ENCODE measurements at places on chromosomes 3 and 15.

GRCh38 chr15:80095969-80096368, 36.5 kb downstream of the ZFAND6 start:
- DNase-seq, result no peak

DNA sequence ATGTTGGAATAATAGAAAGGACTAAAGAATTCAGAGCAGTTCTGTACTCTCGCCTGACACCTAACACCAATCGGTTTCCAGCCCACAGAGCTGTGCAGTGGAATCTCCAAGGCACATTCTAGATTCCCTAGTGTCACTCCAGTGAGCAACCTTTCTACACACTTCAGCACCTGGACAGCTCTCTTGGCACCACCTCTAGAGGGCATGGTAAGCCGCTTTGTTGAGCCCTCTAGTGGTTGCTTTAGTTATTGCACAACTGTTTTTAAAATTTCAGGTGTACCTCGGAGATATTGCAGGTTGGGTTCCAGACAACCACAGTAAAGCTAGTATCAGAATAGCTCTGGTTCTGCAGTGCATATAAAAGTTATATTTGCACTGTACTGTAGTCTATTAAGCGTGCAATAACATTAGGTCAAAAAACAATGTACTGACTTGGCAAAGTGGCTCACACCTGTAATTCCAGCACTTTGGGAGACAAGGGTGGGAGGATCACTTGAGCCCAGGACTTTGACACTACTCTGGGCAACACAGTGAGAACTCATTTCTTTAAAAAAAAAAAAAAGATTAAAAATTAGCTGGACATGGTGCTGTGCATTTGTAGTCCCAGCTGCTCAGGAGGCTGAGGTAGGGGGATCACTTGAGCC, 26.5 kb upstream of the ERC2 start:
- peak; percentile 95 for DNase-seq

GRCh38 chr3:127034990-127035652, 52.2 kb downstream of the PLXNA1 start:
- no peak for DNase-seq

DNA sequence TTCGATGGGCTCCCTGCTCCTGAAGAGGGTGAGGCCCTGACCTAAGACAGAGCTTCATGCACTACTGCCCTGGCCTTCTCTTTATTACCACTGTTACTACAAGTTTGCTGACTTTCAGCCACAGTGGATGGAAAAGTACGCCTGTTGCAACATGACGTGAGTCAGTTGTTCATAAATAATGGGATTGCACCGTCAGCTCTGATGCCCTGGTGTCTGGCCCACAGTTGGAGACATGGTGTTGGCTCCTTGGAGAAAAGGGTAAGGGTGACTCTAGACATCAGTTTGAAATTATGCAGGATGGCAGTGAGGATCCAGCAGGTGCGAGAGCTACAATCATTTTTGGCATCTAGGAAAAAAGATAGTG, 5.5 kb downstream of the PAQR5 start:
- DNase-seq, result no peak

DNA sequence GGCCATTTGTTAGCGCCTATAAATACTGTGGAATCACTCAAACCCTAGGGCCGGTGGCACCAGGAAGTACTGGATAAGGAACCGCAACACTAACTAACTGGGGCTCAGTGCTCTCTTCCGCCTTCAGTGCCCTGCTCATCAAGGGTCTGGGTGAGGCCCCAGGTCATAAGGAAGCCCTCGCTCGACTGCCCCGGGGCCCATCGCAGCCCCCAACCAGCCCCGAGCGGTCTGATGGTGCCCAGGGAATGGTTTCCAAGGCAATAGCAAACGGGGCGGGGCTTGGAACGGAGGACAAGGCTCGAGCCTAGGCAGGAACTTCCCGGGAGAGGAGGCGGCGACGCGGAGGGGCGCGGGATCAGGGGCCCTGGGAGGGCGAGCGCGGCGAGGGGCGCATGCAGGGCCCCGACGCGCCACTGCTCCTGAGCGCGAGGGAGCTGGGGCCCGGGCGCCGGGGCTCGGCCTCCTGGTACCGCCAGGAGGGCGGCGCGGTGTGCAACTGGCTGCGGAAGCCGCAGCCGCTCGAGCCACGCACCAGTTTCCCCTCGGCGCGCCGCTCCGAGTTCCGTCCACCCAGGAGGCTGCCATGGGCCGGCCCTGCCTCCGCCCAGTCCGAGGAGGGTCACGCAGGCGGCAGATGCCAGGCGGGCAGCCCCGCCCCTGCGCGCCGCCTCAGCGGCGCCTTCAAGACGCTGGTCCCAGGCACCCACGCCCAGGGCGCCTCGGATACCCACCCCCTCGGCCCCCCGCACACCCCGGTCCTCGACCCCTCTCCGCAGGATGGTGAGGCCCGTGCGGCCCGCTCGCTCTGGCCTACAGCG, at the start of gene TTLL3:
TSS of gene TTLL3 (plus strand) at position 648 of the 818 bp plus-strand sequence. CDS start 400 bp downstream, outside the sequence.
- DNase-seq, result no peak

DNA sequence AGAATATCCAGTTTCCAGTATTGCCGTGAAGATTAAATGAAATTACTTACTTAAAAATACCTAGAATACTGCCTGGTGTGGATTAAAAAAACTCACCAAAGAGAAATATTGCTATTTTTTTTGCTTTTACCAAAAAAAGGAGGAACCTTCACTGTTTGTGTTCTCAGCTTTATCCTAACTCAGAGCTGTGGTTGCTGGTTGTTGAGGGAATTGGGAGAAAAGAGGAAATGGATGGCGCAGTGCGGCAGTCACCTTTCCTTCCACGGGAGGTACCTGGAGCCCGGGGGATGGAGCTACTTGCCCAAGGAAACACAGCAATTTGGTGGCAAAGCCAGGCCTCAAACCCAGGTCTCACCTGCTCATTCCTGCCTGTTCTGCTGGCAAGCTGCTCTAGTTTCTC, 270.3 kb downstream of the RPLP1 start:
- no peak for DNase-seq

- peak; percentile 58 for DNase-seq
These were observed 461.3 kb upstream of the NAALADL2 start for GRCh38 chr3:174397848-174398247.

- DNase-seq, result no peak
These were observed 62.4 kb downstream of the RAD18 start for GRCh38 chr3:8900869-8901268.

- peak; percentile 48 for DNase-seq
These were observed 20.2 kb upstream of the DIPK2A start for GRCh38 chr3:143951351-143951971.

- DNase-seq, result peak; percentile 5
These were observed 411.6 kb upstream of the CADM2 start for GRCh38 chr3:84547207-84547606.

- DNase-seq, result no peak
These were observed 7.5 kb downstream of the VPS13C start for GRCh38 chr15:62052713-62053112.

- DNase-seq, result peak; percentile 63
These were observed 9.5 kb upstream of the TRIM69 start for GRCh38 chr15:44726568-44727484.

- DNase-seq, result no peak
These were observed 725 bp downstream of the TLE3 start for GRCh38 chr15:70097063-70097320.

DNA sequence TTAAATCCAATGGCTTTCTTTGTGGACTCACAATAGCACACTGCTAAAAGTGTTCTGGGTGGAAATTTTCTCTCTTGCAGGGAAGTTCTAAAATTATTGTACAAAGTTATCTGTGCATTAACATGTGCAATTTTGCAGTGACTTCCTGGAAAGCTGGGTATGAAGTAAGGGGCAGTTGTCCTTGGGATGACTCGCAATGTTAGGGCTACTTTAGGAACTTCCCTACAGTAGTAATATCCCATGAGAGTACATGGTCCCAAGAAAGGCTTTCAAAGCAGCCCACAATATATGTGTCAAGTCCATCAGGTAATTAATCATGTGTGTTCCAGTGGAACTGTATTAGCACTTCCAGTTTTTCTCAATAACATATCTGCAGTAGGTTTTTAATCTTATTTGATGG, 201.0 kb upstream of the UBE2E2 start:
- DNase-seq, result no peak

- DNase-seq, result no peak
These were observed 279.2 kb downstream of the PDCD6IP start for GRCh38 chr3:34077417-34078195.

- no peak for DNase-seq
These were observed 1.5 kb downstream of the IRAK2 start for GRCh38 chr3:10166213-10166604.

- no peak for DNase-seq
These were observed 19.9 kb downstream of the PLA2G4F start for GRCh38 chr15:42136513-42136912.

GRCh38 chr3:53845881-53846133, 412 bp downstream of the CHDH start:
- DNase-seq, result no peak

DNA sequence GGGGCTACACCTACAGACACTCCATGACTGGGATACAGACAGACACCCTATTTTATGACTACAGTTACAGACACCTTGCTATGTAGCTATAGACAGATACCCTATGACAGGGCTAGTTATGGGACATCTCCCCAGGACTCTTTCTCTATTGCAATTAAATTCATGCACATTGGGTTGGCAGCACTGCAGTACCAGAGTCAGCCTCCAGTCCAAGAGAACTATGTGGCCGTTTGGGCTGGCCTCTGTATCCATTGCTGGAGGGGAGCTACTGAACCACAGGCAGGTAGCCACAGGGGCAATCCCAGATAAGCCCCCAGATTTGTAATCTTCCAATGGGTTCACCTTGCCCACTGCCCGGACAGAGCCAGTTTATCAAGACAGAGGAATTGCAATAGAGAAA, 108.4 kb upstream of the SPATA16 start:
- no peak for DNase-seq

GRCh38 chr15:35320911-35321310, 225.1 kb downstream of the DPH6 start:
- no peak for DNase-seq

- no peak for DNase-seq
These were observed 51.4 kb upstream of the THBS1 start for GRCh38 chr15:39529457-39529856.

DNA sequence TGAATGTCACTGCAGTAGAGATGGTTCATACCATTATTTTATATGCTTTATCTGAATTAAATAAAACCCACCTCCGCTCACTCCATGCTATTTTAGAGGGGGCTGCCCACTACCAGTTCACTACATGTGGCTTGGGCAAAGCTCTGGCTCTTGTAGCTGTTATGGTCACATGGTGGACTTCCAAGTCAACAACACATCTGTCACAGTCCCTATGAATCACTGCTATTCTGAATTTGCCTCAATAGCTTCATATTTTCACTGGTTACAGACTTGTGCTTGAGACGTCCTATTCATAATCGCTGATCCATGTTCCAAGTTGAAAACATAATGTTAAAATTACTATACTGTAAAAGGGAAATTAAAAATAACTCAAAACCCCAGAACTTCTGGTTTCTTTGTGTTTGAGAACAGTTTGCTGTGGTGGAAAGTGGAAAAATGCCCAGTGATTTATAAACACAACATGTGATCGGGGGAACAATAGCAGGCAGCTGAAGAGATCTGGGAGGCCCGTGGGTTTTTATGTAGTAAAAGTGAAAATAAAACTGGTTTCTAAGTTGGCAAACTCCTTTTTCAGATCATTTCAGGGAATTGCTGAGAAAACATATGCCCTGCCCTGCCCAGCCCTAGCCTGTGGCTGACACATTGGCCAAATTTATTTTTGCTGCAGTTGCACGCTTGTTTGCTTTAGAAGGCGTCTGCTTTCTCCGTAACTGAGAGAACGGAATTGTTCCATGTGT, 128.8 kb upstream of the PRR23C start:
- no peak for DNase-seq

- no peak for DNase-seq
These were observed 3.5 kb downstream of the HEXA start for GRCh38 chr15:72372361-72372760.

GRCh38 chr3:194133661-194134230, 2.2 kb upstream of the HES1 start:
- no peak for DNase-seq

DNA sequence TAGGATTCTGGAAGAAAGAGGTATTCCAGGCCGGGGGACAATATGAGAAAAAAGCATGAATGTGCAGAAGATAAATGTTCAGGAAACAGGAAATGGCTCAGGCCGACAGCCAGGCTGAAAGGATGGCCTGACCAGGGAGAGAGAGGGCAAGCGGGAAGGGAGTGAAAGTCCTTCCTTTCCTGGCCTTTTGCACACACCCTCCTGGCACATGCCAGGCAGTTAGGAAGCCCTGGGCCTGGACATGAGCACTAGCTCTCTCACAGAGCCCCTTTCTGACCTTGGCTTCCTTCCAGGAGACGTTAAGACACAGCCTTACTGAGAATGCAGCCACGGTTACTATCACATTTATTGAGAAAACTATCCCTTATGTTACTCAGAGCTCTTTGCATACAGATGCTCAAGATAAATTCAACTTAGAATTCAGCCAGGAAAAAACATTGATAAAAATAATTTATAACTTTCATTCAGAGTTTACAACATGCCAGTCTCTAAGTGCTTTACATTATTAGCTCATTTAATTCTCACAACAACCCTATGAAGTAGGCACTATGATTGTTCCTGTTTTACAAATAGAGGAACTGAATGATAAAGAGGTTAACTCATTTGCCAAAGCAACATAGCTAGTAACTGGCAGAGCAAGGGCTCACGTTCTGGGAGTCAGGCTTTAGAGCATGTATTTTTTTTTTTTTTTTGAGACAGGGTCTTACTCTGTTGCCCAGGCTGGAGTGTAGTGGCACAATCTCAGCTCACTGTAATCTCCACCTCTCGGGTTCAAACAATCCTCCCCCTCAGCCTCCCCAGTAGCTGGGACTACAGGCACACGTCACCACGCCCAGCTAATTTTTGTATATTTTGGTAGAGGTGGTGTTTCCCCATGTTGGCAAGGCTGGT, 39.4 kb upstream of the SMAD3 start:
- DNase-seq, result peak; percentile 30

DNA sequence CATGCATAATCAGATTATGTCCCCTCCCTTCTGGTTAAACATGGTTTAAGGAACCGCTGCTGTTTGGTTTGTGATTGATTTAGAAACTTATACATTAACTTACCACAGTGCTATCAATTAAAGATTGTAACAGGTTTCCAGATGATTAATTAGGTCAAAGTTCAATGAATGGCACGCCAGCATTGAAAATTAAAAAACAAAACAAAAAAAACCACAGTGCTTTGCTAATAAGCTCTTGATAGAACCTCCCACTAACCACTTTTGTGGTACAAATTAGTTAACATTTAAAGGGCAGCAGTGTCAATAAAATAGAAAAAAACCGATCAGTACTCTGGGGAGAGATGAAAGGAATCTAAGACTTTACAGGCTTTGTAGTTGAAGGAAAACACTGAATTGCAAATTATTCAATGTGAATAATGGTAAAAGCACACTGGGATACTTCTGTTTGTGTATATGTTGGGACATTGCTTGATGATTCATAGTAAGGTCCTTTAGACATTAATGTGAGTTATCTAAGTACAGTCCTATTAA, 7.6 kb upstream of the C3orf38 start:
- peak; percentile 50 for DNase-seq

DNA sequence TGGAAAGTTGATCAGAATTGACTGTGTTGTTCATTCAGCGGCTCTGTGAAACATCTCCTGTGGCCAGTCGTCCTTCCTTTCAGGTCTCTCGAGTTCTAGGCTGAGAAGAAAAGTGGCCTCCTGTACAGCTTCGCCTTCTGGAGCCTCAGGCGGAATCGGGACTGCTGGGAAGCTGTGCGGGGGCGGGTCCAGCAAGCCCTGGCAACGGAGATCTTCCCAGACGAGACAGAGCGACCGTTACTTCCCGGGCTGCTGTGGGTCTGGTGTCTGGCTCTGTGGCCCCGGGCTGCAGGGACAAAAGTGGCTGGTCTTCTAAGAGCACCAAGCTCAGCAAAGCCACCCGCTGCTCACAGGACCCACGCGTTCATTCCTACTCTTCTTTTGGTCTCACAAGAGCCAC, 88.6 kb upstream of the CACNA2D3 start:
- peak; percentile 35 for DNase-seq

Data from COLO829 (cell line).